Subcutaneous adipose tissue (tissue), 4 donors: ENCODE measurements at places on chromosomes 6 and 20. TPM values are rescaled to one million over a fixed set of nuclear protein-coding genes. Genes with fewer than 3 reads are reported as not detected.

Gene GRM4
- not detected for total RNA-seq

Gene CGA
- not detected for total RNA-seq

Gene SLC22A16
- 4.2 TPM for total RNA-seq

Gene PRR18
- total RNA-seq, result not detected
